ENCODE measurements at places on chromosomes 7 and 10.

- no peak for DNase-seq
Observed at GRCh38 chr10:93079663-93080349, 6.1 kb downstream of the CYP26A1 start.

DNA sequence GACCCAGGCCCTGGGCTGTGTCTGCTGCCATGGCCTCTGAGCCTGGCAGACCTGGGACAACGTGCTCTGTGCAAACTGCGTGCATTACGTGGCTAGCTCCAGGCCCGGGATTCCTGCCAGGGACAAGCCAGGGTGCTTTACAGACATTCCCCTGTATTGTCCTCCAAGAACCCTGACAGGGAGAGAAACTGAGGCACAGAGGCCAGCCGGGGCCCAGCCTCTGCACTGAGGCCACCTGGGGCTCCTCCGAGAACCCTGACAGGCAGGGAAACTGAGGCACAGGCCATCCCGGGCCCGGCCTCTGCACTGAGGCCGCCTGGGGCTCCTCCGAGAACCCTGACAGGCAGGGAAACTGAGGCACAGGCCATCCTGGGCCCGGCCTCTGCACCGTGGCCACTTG lies 64.9 kb downstream of the CFAP46 start:
- DNase-seq, result no peak

DNA sequence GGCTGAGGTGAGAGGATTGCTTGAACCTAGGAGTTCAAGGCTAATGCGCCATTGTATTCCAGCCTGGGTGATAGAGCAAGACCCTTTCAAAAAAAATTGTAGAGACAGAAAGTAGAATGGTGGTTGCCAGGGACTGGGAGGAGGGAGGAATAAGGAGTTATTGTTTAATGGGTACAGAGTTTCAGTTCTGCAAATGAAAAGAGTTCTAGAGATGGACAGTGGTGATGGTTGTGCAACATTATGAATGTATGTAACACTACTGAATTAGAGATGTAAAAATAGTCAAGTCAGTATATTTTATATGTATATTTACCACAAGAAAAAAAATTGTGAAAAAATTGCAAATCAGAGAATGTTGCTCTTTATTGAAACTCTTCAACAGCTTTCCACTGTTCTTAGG lies 266.5 kb upstream of the NPY start:
- DNase-seq, result no peak

DNA sequence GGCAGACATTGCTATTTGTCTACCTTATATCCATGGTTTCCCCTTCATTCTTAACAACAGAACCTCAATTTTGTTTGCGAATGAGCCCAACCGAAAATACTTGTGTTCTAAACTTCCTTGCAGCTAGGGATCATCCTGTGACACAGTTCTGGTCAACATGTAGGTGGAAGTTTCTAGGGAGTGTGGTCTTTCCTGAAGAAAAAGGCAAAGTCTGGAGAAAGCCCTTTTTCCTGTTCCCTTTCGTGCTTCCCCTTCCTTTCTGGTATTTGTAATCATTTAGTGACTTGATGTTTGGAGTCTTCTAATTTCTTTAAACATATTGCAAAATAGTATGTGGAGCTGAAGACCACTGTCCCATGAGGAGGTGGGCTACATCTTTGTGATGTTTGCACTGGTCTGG lies 2.9 kb upstream of the IFRD1 start:
- DNase-seq, result no peak

DNA sequence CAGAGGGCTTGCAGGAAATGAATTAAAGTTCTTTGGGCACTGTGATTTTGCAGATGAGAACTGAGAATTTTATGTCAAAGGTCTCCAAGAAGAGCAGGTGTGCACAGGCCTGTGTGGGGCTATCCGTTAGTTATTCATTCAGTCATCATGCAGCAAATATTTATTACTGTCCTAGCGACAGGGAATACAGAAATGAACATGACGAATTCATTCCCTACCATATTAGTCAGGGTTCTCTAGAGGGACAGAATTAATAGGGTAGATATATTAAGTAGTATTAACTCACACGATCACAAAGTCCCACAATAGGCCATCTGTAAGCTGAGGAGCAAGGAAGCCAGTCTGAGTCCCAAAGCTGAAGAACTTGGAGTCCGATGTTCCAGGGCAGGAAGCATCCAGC lies 2.9 kb upstream of the MMP21 start:
- no peak for DNase-seq

DNA sequence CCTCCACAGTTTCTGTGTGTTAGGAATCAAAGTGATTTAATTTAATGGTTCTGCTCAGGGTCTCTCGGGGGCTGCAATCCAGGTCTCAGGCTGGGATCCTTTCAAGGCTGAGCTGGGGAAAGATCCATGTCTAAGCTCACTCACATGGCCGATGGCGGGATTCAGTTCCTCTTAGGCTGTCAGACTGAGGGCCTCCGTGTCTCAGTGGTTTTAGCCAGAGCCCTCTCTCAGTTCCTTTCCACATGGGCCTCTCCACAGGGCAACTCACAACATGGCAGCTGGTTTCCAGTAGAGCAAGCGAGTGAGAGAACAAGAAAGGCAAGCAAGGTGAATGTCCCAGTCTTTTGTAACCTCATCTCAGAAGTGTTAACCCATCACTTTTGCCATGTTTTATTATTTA lies 26.9 kb downstream of the CAV1 start:
- DNase-seq, result no peak

GRCh38 chr10:75074711-75075445 lies 36.6 kb upstream of the SAMD8 start:
- DNase-seq, result no peak

DNA sequence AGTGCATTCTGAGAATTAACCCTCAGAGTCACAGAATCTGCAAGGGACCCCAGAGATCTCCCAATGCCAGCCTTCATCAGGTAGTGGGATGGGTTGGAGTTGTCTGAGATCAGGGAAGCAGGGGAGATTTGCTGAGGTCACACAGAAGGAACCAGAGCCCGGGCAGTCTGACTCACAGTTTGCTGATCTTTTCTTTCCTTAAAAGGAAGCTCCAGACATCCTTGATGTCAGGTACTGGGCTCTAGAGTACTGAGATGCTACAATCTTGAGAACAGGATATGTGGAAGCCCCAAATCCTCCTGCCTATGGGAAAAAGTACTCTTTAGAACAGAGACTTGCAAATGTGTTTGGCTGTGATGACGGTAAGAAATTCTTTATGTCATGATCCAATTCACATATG lies 706 bp downstream of the TBATA start:
- no peak for DNase-seq

DNA sequence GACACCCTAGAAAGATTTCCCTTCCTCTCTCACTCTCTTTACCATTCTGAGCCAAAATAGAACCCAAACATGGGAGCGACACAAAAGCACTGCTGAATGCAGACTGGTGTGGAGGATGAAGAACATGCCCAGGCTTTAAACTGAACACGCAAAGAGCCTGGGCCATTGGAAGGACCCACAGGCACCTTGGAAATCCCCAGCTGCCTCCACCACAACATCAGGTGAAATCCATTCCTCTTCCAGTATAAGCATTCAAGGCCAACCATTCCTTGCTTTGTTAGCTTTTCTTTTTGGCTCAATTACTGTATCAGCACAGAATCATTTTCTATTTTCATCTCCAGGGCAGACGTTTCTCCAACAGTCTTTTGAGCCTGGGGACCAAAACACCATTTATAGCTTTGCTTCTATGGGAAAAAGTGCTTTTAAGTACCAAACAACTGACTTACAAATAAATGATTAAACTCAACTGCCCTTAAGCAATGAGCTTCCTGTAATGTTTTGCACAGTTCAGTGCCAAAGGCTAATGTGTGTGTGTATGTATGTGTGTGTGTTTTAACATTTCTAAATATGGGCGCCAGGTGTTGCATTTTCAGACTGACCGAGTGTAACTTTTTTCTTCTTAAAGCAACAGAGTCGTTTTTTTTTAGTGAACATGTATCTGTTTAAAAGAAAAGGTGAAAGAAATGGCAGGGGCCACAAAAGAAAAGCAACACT lies 16.2 kb upstream of the BLNK start:
- no peak for DNase-seq

GRCh38 chr10:96610817-96611216 lies 24.0 kb upstream of the TM9SF3 start:
- DNase-seq, result no peak
